Left lung (tissue), 14 donors: ENCODE measurements at places on chromosomes 7 and 10.

- no peak for DNase-seq
These were observed 15.3 kb downstream of the NKX2-3 start for GRCh38 chr10:99548041-99548530.

- no peak for DNase-seq
These were observed 775 bp downstream of the STARD3NL start for GRCh38 chr7:38178695-38179344.

DNA sequence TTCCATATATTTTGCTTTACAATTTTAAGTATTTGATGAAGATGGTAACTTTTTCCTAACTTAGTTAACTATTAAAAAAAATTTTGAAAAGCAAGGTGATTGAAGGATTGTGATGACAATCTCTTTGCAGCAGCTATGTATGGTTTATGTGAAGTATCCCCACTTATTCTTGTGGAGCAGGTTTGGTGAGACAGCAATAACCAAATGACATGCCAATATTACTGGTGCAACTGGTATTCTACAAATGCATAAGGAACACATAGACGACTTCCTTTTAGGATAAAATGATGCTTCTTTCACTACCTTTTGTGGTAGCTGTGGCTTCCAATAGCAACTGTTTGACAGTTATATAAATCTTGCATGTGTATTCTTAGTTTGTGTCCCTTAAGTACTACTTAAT is 465.3 kb downstream of the PLXDC2 start:
- DNase-seq = no peak

GRCh38 chr7:131042269-131043160 is 285.2 kb upstream of the MKLN1 start:
- no peak for DNase-seq

DNA sequence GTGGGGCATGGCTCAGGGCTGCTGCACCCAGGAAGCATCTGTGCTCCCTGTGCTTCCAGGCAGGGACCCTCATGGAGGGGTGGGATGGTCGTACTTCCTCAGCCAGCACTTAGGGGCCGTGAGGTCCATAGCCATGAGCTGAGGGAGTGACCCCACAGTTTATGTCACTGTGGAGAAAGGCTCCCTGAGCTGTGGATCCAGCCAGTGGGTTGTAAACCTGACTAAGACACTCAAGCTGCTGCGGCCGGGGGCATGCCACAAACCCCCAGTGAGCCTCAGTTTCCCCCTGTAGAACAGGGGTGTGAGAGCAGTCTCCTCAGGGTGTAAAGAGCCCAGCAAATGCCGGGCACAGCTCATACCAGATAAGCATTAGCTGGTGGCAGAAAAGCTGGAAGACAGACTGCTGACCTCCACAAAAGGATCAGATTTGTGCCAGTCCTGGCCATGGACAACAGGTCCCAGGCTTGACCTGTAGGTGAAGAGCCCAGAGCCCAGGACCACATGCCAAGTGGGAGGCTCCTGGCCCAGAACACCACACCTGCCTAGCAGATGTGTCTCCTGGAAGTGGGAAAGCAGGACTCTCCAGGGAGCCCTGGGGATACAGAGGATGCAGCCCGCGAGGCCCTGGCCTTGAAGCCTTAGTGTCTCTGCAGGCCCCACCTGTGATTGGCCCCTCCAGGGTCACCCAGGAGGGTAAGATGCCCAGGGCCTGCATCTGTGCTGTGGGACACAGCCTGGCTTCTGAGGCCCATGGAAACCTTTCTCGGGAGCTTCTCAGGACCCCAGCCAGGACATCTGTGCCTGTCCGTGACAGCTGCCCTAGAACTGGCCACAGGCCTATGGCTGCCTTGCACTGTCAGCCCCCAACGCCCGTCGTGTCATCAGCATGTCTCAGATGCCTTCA is 78.1 kb upstream of the RET start:
- peak; percentile 48 for DNase-seq

- DNase-seq = no peak
These were observed 3.9 kb upstream of the POU6F2 start for GRCh38 chr7:38973760-38974159.

DNA sequence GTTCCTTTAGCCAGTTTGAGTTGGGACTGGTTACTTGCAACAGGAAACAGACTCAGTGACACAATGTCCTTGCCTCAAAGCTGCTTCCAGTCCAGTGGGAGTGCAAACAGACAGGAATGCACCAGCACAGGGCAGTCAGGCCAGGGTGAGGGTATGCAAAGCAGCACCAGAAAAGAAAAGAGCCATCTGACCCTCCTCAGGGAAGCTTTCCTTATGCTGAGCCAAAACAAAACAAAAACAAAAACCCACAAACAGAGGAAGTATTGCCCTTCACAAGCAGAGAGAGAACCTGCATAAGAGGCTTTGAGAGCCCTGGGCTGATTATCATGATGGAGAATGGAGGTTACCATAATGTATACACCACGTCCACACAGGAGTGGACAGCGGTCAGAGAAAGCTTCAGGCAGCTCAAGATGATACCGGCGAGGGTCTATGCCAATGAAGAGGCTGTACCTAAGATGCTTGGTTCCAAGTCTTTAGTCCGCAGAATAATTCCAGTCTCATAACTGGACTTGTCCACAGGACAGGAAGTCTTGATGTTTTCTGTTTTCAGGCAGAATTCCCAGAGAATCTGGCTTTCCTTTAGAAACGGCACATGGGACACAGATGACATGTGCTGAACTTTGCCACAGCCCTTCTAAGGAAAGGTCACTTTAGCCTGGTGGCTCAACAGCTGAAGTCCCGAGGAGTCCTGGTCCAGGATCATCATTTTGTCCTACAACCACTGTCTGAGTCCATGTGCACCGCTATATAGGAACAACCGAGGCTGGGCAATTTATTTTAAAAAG is 263.3 kb downstream of the TNS3 start:
- no peak for DNase-seq

- no peak for DNase-seq
These were observed 124.5 kb upstream of the GDF10 start for GRCh38 chr10:47175181-47176123.

GRCh38 chr7:132643302-132643701 is 67.0 kb upstream of the PLXNA4 start:
- DNase-seq = no peak

- DNase-seq = no peak
These were observed 125.1 kb upstream of the GPR22 start for GRCh38 chr7:107344799-107345198.

DNA sequence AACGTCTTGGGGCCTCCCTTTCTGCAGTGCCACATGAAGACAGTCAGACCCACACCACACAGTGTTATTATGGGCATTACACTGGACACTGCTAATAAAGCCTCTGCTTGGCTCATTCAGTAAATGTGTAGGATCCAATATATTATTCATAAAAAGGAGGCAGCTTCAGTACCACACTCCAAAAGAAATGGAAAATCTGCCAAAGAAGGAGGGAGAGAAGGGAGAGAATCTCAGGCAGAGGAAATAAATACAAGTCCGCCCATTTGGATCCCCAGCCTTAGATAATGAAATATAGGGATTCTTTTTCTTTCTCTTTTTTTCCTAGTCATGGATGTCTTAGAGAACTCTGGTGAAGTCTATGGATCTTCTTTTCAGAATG is 162.2 kb downstream of the ELMO1 start:
- DNase-seq = no peak

- DNase-seq = no peak
These were observed 27.9 kb downstream of the CD36 start for GRCh38 chr7:80666376-80666775.

- no peak for DNase-seq
These were observed 494.6 kb upstream of the KLF6 start for GRCh38 chr10:4279655-4280054.

GRCh38 chr7:117810642-117811512 is 62.4 kb downstream of the CTTNBP2 start:
- DNase-seq = no peak

- DNase-seq = peak; percentile 77
These were observed 13.0 kb downstream of the RRP12 start for GRCh38 chr10:97388152-97388551.

GRCh38 chr10:100600218-100600617 is 64.5 kb downstream of the HIF1AN start:
- no peak for DNase-seq

GRCh38 chr10:26739071-26739631 is 41.6 kb downstream of the PDSS1 start:
- no peak for DNase-seq

GRCh38 chr7:107355616-107356015 is 114.2 kb upstream of the GPR22 start:
- DNase-seq = no peak

DNA sequence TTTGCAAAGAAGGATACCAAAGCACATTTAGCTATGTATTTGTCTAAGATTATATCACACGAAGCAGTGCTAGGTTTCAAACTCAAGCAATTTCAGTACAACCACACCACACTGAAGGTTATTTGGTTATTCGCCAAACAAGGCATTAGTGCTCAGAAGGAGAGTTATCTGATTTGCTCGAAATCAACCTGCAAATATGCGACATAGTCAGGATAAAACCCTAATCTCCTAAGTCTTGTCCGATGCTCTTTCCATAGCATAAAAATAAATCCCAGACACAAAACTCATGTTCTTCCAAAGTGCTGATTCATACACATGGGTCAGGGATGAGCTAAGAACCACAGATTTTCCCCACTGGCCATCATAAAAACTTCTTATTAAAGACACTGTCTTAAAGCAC is 1288.0 kb upstream of the SORCS1 start:
- no peak for DNase-seq

- no peak for DNase-seq
These were observed 35.2 kb downstream of the EEPD1 start for GRCh38 chr7:36188266-36188665.

GRCh38 chr7:136210079-136210478 is 232.9 kb upstream of the MTPN start:
- DNase-seq = no peak

GRCh38 chr7:134885967-134886352 is 100.3 kb upstream of the AGBL3 start:
- peak; percentile 68 for DNase-seq

GRCh38 chr10:79494871-79495705 is 17.2 kb upstream of the EIF5AL1 start:
- no peak for DNase-seq

DNA sequence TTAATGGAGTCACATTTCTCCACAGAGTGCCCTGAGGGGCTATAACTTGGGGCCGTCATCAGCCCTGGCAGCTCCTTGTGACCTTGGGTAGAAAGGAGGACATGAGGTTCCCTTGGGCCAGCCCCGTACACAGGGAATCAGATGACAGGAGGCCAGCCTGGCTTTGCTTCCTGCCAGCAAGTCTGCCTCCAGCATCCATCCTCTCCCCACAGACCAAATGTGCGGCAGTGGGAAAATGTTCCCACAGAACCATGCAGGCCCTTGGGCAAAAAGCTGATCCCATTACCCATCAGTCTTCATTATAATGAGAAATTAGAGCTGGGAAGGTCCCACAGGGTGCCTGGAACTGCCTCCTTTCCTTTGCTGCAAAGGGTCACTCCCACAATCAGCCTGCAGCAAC is 908.3 kb downstream of the GRID1 start:
- DNase-seq = no peak

GRCh38 chr7:56483861-56484550 is 367.8 kb upstream of the NUPR2 start:
- no peak for DNase-seq

- no peak for DNase-seq
These were observed 330.9 kb upstream of the COBL start for GRCh38 chr7:51647486-51647885.

DNA sequence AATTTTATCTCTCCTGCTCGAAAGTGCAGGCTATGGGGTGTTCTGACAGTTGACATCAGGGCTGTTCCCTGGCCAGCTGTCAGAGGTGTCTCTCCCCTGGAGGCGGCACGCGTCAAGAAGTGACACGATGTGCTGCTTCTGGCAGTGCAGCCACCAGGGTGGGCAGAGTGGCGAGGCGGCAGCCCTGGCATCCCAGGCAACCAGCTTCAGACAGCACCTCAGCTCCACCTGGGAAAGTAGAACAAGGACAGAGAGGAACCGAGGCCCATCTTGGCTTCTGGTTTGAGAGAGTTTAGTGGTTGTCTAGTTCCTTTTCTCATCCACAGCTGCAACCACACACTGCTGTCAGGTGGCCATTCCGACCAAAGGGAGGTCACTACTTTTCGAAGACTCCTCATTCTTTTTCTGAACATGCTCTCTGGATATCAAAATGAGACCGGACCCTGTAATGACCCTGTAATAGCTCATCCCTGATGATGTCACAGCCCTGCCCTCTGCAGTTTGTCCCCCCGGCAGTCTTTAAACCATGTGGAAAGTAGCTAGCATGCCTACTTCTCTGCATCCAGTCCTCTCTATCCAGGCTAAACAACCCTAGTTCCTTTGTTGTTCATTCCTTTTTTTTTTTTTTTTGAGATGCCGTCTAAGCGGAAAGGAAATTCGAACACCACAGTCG is 381.0 kb upstream of the NRP1 start:
- DNase-seq = no peak

- no peak for DNase-seq
These were observed 143.5 kb downstream of the KIAA1217 start for GRCh38 chr10:24352399-24352798.

DNA sequence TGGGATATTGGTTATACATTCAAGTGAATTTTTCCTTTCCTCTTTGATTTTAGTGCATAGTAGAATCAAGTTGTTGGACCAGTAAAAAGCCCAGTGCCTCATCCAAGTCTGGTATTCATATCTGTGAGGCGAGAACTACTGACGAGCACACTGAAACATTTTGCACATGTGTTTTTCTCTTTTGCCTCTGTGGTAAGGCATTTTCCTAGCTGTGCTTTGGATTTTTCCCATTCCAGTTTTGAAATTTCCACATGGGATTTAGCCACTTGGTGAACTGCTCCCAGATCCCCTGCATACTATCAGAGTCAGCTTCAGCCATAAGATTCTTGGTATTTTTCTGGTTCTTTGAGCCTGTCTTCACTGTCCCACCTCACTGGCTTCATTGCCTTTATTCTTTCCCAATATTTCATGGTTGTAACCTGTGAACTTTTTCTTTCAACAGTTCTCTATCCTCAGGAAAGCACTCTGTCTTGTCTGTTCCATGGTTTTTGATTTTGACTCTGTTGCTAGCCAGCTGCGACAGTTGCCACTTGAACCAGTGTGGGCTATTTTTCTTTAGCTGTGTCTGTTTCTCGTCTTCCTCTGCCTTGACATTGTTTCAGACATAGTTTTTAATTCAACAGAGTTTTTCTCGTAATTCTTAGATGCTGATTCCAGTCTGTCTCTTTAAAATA is 239.0 kb downstream of the REEP3 start:
- no peak for DNase-seq

- no peak for DNase-seq
These were observed 44.1 kb upstream of the ZNRF2 start for GRCh38 chr7:30240106-30240800.

GRCh38 chr10:19071946-19072345 is 23.3 kb downstream of the MALRD1 start:
- peak; percentile 40 for DNase-seq

GRCh38 chr7:115122388-115122787 is 200.5 kb downstream of the MDFIC start:
- DNase-seq = no peak
